ENCODE measurements at places on chromosomes 2 and 18. TPM values are rescaled to one million over a fixed set of nuclear protein-coding genes. Genes with fewer than 3 reads are reported as not detected.

ILKAP gene
- 18.3 TPM for total RNA-seq

PPIL3 gene
- 67.0 TPM for total RNA-seq

PLGLB2 gene
- 0.63 TPM for total RNA-seq

VWC2L gene
- under 0.01 TPM for total RNA-seq

INPP5D gene
- total RNA-seq = 1.3 TPM

DYNC1I2 gene
- 106 TPM for total RNA-seq

GATA6 gene
- 3.5 TPM for total RNA-seq

LAMA3 gene
- total RNA-seq = 4.9 TPM

CFAP221 gene
- not detected for total RNA-seq

SCG2 gene
- 0.09 TPM for total RNA-seq

MYO7B gene
- not detected for total RNA-seq

POTEJ gene
- not detected for total RNA-seq

NOP58 gene
- total RNA-seq = 34.9 TPM

EPAS1 gene
- 22.7 TPM for total RNA-seq

OTOF gene
- total RNA-seq = under 0.01 TPM

VWA3B gene
- 0.16 TPM for total RNA-seq

TMEM163 gene
- total RNA-seq = not detected

REG3A gene
- total RNA-seq = not detected

Data from bronchial smooth muscle cell (primary cell).